Heart left ventricle (tissue), 16 donors: ENCODE measurements at places on chromosomes 6 and 20. TPM values are rescaled to one million over a fixed set of nuclear protein-coding genes. Genes with fewer than 3 reads are reported as not detected.

- no peaks in the 10 kb centered on the region for H3K36me3 ChIP-seq
- H3K4me1 ChIP-seq, result peaks cover 17% of the 10 kb centered on the region
- H3K27me3 ChIP-seq, result no peaks in the 10 kb centered on the region
- H3K27ac ChIP-seq, result no peak overlapping the region
These were observed 53.6 kb downstream of the MAP3K5 start for GRCh38 chr6:136738692-136739057.

GRCh38 chr6:134171517-134171916, 119.1 kb upstream of the SLC2A12 start:
- H3K4me3 ChIP-seq, result peak overlapping the region; percentile 85
- H3K27ac ChIP-seq, result no peak overlapping the region
- peaks cover 4% of the 10 kb centered on the region for H3K4me1 ChIP-seq
- no peak for DNase-seq

- peaks cover 4% of the 10 kb centered on the region for H3K4me1 ChIP-seq
- no peaks in the 10 kb centered on the region for H3K27me3 ChIP-seq
- no peak for DNase-seq
- peak overlapping the region; percentile 67 for H3K4me3 ChIP-seq
- H3K27ac ChIP-seq, result peak overlapping the region; percentile 36
- no peaks in the 10 kb centered on the region for H3K36me3 ChIP-seq
These were observed 16.0 kb downstream of the HFE start for GRCh38 chr6:26103141-26103769.

GRCh38 chr20:62761759-62762131, 34.5 kb upstream of the MRGBP start:
- no peaks in the 10 kb centered on the region for H3K36me3 ChIP-seq
- H3K4me1 ChIP-seq, result no peaks in the 10 kb centered on the region
- no peak overlapping the region for H3K4me3 ChIP-seq

GRCh38 chr20:46218656-46219055, 89.6 kb downstream of the CDH22 start:
- H3K4me3 ChIP-seq, result no peak overlapping the region
- peaks cover 23% of the 10 kb centered on the region for H3K4me1 ChIP-seq
- no peaks in the 10 kb centered on the region for H3K27me3 ChIP-seq
- no peak for DNase-seq

GRCh38 chr6:22413681-22414311, 117.0 kb upstream of the PRL start:
- DNase-seq, result no peak
- no peaks in the 10 kb centered on the region for H3K36me3 ChIP-seq
- H3K27me3 ChIP-seq, result no peaks in the 10 kb centered on the region
- H3K4me1 ChIP-seq, result no peaks in the 10 kb centered on the region
- H3K4me3 ChIP-seq, result no peak overlapping the region
- no peak overlapping the region for H3K27ac ChIP-seq

GRCh38 chr20:37383229-37383989, 37.5 kb downstream of the SRC start:
- H3K4me3 ChIP-seq, result no peak overlapping the region
- no peak overlapping the region for H3K27ac ChIP-seq
- H3K36me3 ChIP-seq, result no peaks in the 10 kb centered on the region
- no peaks in the 10 kb centered on the region for H3K4me1 ChIP-seq
- H3K27me3 ChIP-seq, result no peaks in the 10 kb centered on the region
- no peak for DNase-seq

DNA sequence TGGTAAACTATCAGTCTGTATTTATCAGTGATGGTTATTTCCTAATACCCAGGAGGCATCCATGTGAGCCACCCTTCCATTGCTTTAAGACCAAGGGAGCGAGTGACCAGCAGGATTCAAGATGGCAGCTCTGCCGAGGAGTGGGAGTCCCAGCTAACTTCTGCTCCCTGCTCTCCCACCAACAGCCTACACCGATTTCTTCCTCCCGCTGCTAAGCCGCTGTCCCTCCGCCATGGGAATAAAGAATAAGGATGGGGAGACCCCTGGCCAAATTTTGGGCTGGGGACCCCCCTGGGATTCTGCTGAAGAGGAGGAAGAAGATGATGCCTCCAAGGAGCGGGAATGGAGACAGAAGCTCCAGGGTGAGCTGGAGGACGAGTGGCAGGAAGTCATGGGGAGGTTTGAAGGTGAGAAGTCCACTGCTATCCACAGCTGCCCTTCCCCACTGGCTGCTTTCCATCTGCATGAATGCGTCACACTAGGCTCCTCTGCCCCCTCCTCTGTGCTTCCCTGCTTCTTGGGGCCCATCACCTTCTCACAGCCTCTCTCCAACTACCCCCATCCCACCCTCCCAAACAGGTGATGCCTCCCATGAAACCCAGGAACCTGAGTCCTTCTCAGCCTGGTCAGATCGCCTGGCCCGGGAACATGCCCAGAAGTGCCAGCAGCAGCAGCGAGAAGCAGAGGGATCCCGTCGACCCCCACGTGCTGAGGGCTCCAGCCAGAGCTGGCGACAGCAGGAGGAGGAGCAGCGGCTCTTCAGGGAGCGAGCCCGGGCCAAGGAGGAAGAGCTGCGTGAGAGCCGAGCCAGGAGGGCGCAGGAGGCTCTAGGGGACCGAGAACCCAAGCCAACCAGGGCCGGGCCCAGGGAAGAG, 10.3 kb downstream of the NFKBIL1 start:
- no peaks in the 10 kb centered on the region for H3K27me3 ChIP-seq
- peaks cover 10% of the 10 kb centered on the region for H3K36me3 ChIP-seq
- no peak overlapping the region for H3K4me3 ChIP-seq
- DNase-seq, result no peak

GRCh38 chr6:116406678-116407345, 36.1 kb downstream of the DSE start:
- H3K36me3 ChIP-seq, result no peaks in the 10 kb centered on the region
- no peak overlapping the region for H3K27ac ChIP-seq
- peaks cover 42% of the 10 kb centered on the region for H3K4me1 ChIP-seq

- no peaks in the 10 kb centered on the region for H3K4me1 ChIP-seq
- no peaks in the 10 kb centered on the region for H3K27me3 ChIP-seq
- no peak for DNase-seq
- no peaks in the 10 kb centered on the region for H3K36me3 ChIP-seq
- H3K4me3 ChIP-seq, result no peak overlapping the region
These were observed 89.8 kb downstream of the EYA2 start for GRCh38 chr20:46984405-46984804.

Gene CST2
- total RNA-seq, result not detected

DNA sequence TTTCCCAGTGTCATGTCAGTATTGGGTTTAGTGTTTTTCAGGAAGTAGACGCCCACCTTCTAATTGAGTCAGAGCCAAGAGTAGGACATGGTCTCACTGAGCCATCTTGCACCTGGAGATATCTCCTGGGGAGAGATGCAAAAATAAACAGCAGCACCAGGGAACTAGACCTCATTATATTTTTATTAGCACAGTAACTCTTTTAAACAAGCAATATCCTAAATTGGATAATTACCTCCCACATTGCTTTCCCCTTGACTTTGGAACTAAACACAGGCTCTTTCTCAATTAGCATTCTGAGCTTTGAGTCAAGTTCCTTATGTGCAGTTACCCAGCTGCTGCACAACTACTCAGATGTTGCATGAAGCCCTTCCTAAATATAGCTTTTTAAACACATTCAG, 175.4 kb downstream of the IBTK start:
- DNase-seq, result no peak
- no peaks in the 10 kb centered on the region for H3K4me1 ChIP-seq
- no peak overlapping the region for H3K4me3 ChIP-seq
- no peaks in the 10 kb centered on the region for H3K27me3 ChIP-seq
- H3K36me3 ChIP-seq, result no peaks in the 10 kb centered on the region
- H3K27ac ChIP-seq, result no peak overlapping the region

Gene DIDO1
- 31.3 TPM for total RNA-seq

DNA sequence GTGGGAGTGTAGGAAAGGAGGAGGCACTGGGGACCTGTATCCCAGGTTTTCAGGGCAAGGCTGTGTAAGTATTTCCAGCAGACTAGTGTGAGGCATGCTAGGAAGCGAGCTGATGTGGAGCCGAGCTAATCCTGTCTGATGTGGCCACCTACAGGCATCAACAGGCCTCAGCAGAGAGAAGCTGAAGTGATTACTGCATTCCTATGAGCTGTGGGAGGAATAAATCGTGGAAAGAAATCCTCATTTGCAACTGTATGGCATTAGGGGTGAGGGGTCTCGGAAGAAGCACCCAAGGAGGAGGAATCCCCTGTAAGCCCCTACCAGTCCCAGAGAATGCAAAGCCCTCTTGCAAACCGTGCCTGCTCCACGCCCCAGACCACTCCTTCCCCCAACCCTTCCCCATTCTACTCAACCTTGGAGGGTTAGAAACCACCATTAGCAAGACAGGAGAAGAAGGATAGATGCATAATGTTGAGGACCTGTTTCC, 41.6 kb downstream of the C6orf15 start:
- H3K27me3 ChIP-seq, result no peaks in the 10 kb centered on the region
- DNase-seq, result peak; percentile 18
- H3K4me1 ChIP-seq, result peaks cover 6% of the 10 kb centered on the region

DNA sequence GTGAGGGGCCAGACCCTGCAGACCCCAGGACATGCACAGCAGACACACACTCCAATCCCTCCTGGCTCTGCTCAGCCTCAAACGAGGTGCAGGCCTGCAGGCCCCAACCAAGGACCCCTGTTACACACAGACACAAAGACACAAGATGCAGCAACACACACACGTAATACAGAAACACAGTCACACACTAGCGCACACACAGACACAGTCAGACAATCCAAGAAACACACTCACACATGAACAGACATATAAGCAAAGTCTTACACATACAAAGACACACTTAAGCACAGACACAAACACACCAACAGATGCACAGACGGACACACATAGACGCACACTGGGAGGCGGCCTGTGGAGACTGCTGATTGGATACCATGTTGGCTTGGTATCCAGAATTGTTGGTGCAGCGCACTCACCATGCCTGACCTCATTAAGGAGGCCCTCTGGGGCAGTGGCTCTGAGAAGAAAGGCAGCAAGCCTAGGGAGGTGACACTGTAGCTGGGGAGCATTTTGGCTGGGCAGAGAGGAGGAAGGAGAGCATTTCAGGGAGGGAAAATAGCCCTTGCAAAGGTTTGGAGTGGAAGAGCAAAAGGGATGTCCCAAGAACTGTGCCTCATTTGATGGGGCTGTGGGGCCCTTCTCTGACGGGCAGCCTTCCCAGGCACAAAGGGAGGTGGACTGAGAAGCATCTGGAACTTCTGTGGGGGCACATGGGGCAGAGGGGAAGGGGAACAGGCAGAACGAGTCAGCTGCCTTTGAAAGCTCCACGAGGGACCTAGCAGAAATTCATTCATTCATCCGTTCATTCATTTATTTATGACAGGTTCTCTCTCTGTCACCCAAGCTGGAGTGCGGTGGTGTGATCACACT, 1.4 kb upstream of the HSPA12B start:
- no peaks in the 10 kb centered on the region for H3K36me3 ChIP-seq
- peak; percentile 31 for DNase-seq
- H3K4me1 ChIP-seq, result peaks cover 31% of the 10 kb centered on the region

- DNase-seq, result no peak
- H3K36me3 ChIP-seq, result no peaks in the 10 kb centered on the region
- H3K27me3 ChIP-seq, result no peaks in the 10 kb centered on the region
- peaks cover 4% of the 10 kb centered on the region for H3K4me1 ChIP-seq
These were observed 42.4 kb downstream of the TNFRSF21 start for GRCh38 chr6:47267301-47267700.

DNA sequence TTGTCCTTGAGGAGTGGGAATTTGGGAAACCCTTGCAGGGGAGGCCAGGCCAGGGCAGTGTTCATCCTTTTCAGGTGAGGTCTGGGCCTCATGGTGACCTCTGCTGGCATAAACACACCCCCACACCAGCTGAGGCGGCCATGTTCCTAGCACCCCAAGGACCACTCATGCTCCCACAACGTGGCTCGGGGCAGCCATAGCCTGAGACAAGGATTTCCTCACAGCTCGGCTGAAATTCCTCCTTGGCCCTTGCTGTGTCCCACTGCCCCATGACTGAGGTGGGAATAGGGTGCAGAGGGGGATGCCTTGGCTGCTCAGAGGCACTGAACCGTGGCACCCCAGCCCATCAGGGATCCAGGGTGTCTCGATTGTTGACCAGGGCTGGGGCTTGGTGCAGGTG, 27.3 kb upstream of the SPDEF start:
- no peaks in the 10 kb centered on the region for H3K27me3 ChIP-seq
- H3K4me1 ChIP-seq, result peaks cover 10% of the 10 kb centered on the region
- H3K36me3 ChIP-seq, result peaks cover 10% of the 10 kb centered on the region
- no peak overlapping the region for H3K27ac ChIP-seq
- DNase-seq, result no peak
- no peak overlapping the region for H3K4me3 ChIP-seq

- no peak overlapping the region for H3K27ac ChIP-seq
- H3K36me3 ChIP-seq, result no peaks in the 10 kb centered on the region
- H3K27me3 ChIP-seq, result no peaks in the 10 kb centered on the region
- DNase-seq, result no peak
These were observed 374.1 kb upstream of the MANEA start for GRCh38 chr6:95203153-95203754.

GRCh38 chr6:127717384-127717783, 140.4 kb downstream of the C6orf58 start:
- H3K27ac ChIP-seq, result no peak overlapping the region
- no peaks in the 10 kb centered on the region for H3K36me3 ChIP-seq
- no peaks in the 10 kb centered on the region for H3K4me1 ChIP-seq
- no peak for DNase-seq
- H3K27me3 ChIP-seq, result no peaks in the 10 kb centered on the region

GRCh38 chr6:163893609-163894189, 479.2 kb downstream of the QKI start:
- H3K27me3 ChIP-seq, result no peaks in the 10 kb centered on the region
- no peak for DNase-seq
- no peaks in the 10 kb centered on the region for H3K4me1 ChIP-seq
- no peak overlapping the region for H3K27ac ChIP-seq
- H3K4me3 ChIP-seq, result no peak overlapping the region

DNA sequence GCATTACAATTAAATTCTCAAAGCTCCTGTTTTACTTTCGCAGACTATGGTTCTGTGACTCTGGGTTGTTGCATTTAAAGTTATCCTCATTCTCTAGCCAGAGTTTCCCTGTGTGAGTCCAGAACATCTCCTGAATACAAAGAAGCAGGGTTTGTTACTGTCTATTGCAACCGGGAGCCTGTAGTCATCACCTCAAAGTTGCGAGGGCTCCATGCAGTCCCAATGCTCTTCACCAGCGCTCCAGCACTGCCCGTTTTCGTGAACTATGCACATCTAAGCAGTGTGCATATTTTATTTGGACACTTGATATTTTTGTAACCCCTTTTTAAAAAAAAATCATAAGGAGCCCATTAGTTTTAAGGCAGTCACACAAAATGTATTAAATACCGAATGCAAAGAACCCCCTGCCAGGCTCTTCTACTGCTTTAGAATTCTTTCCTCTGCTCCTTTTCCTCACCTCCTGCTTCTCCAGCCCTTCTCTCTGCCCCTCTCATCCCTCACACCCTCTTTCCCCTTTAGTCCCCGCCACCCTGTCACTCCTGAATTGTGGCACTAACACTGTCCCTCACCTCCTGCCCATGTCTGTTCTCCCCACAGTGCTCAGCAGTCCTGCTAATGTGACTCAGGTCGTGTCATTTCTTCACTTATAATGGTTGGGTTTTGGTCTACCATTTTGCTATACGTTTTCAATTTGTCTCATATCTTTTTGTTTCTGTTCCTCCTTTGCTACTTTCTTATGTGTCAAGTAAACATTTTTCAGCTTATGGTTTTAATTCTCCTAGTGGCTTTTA, 1.1 kb upstream of the HLA-C start:
- H3K4me3 ChIP-seq, result peak overlapping the region; percentile 65
- peak; percentile 32 for DNase-seq
- H3K36me3 ChIP-seq, result no peaks in the 10 kb centered on the region

Gene CENPQ
- 4.0 TPM for total RNA-seq

- no peaks in the 10 kb centered on the region for H3K4me1 ChIP-seq
- peaks cover 3% of the 10 kb centered on the region for H3K27me3 ChIP-seq
- H3K27ac ChIP-seq, result no peak overlapping the region
- no peak for DNase-seq
These were observed 2.1 kb downstream of the AVP start for GRCh38 chr20:3082306-3082951.
